ENCODE measurements at places on chromosomes 7 and 10.

DNA sequence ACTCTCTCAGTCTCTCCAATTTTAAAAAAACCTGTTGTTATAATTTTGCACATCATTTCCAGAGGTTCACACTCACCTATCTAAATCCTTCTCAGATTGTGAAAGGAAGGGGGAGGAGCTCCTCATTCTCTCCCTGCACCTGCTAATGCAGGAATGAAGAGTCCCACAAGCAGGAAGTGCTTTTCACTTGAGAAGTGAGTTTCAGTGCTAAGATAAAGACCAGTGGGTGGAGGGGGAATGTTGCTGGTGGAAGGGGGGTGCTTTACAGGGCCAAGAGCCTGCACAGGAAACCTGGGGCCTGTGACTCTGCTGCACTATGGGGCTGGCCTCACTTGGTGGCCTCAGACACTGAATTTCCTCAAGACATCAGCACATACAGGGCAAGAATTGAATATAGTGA lies 176.4 kb downstream of the PTPN20 start:
- no peak for DNase-seq

GRCh38 chr7:109476409-109476808 lies 906.7 kb downstream of the DNAJB9 start:
- DNase-seq, result peak; percentile 87

DNA sequence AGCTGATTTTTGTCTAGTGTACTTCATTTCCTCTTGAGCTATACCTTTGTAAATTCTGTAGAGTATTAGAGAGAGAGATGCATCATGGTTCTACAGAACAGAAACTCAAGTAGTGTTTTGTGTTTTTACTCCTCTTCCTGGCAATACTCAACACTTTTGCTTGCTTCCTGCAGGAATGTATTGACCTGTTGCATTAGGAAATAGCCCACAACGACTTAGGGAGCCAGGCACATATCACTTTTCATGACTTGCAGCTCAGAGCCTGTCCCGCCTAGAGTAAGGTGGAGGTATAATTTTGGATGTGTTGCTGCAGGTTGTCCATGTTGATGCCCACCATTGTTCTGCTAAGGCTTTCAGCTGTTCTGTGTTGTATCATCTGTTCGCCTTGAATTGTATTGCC lies 216.3 kb downstream of the SDK1 start:
- DNase-seq, result no peak

GRCh38 chr10:103060575-103060974 lies 132.5 kb downstream of the NT5C2 start:
- no peak for DNase-seq

DNA sequence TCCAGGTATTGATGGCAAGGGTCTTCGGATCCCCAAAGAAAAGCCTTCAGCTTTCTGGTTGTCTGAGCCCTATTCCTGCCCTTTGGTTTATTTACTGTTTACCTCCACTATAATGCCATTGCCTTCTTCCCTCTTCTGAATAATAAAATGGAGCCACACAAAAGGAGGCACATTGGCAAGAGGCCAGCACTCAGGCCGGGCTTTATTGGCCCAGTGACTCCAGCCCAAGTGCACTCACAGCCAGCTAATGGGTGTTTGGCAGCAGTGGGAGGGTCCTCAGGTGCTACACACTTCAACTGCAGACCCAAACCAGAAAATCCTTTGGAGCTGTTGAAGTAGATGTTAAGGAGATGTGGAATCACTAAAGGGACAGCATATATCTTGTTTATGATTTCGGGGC lies 336.0 kb downstream of the PLXNA4 start:
- DNase-seq, result peak; percentile 79

- no peak for DNase-seq
Measured at GRCh38 chr7:27104341-27105058, 2.0 kb upstream of the HOXA2 start.

DNA sequence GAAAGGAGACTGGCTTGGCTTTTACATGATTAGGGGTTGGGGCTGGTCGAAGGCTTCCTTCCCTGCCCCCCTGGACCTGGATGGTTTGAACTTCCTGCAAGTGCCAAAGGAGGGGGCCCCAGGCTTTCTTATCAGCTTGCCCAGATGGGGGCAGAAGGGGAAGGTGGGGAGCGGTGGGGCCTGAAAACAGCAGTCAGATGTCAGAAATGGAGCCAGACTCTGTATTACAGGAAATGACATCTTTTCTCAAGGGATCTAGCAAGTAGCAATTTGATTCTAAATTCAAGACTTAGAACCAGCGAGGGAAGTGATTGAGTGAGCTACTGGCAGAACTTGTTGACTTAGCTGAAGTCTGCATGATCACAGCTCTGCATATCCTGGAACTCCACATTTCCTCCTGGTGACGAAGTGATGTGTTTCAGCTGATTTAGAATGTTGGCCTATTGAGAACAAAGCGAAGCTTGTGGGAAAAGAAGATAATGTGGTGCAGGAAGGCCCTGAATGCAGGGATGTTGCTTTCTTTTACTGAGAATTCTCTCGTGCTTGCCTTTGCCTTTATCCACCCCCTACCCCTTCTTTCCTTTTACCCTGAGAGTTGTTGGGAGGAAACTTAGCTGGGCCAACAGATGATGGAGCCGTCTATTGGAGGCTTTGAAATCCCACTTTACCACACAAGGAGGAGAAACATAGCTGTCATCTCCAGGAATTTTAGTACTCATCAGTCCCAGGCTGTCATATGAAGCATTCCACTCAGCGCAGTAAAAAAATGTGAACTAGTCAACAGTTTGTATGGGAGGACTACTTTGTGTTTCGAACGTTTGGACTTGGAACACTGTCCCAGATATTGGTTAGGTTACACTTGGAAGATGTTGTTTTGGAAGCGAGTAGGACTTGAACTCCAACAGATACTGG lies 43.2 kb downstream of the CCNY start:
- no peak for DNase-seq

DNA sequence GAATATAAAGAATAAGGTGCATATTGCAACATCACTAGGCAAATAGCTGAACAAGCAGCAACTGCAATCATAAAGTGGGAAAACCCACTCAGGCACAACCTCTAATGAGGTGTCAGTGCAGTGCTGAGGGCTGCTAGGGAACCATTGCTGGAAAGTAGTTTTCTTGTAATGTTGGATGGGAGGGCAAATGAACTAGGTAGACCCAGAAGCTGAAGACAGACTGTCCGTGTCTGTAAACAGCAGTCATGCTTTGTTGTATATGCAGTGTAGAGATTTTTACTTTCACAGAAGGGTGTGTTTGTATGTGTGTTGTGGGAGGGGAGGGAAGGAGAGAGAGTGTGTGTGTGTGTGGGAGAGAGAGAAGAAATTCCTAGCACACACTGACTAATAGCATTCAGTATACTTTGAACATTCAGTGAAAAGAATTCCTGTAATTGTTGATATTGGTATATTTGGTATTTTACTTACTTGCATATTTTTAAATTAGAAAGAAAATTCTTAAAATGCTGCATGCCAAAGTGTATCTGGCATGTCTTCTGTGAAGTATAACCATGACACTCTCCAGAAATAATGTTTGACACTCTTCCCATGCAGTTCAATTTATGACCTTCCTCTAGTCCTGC lies 28.8 kb downstream of the ITGB8 start:
- no peak for DNase-seq

DNA sequence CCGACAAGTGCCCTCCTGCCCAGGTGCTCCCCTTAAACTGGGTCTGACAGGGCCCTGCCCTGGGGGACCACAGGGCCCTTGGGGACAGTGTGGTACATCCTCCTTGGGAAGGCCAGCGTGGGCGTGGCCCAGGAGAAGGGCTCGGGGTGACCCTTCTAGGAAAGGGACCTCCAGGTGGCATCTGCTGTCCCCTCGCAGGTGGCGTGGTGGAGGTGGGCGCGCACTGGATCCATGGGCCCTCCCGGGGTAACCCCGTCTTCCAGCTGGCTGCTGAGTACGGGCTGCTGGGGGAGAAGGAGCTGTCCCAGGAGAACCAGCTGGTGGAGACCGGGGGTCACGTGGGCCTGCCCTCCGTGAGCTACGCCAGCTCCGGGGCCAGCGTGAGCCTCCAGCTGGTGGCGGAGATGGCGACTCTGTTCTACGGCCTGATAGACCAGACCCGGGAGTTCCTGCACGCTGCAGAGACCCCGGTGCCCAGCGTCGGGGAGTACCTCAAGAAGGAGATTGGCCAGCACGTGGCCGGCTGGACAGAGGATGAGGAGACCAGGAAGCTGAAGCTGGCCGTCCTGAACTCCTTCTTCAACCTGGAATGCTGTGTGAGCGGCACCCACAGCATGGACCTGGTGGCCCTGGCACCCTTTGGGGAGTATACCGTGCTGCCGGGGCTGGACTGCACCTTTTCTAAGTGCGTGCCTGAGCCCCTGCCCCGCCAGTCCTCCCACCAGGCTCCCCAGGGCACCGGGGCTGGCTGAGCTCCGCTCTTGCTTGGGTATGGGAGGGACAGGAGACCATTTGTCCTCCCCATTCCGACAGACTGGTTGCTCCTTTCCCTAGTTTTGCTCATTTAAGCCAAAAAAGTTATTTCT lies 972 bp downstream of the PAOX start:
- DNase-seq, result no peak

DNA sequence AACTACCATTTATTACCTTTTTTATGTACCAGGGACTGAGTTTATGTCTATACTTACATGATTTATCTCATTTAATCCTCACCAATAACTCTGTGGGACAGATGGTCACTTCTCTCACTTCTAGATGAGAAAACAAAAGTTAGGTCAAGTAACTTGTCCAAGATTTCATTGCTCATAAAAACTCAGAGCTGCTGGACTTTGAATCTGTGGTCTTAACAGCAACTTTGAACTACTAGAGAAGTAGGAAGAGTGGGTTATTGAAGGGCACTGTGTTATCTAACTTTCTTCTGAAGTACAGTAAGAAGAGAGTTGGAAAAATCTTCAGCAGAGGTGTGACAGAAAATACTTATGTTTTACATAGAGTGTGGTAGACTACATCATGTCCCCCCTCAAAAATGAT lies 214.2 kb upstream of the BMPER start:
- DNase-seq, result no peak

GRCh38 chr7:148286150-148286549 lies 304.4 kb upstream of the C7orf33 start:
- DNase-seq, result no peak

GRCh38 chr10:48234787-48235186 lies 39.7 kb downstream of the FRMPD2 start:
- no peak for DNase-seq

GRCh38 chr10:132945125-132945893 lies 2.9 kb upstream of the CFAP46 start:
- DNase-seq, result no peak

DNA sequence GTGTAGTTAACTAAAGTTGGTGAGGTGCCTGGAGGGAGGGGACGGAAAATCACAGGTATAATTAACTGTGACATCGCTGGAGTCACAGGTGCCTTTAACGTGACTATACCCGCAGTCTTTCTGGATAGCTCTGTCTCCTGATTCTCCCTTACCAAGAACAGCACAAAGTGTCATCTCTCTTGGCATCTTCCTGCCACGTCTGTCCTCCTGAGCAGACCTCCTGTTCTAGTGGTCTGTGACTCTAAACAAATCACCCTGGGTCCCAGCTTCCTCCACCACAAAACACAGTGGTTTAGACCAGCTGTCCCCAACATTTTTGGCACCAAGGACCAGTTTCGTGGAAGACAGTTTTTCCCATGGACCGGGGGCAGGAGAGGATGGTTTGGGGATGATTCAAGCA lies 90.5 kb downstream of the CALN1 start:
- DNase-seq, result no peak

- no peak for DNase-seq
Measured at GRCh38 chr10:123883673-123884320, 7.8 kb downstream of the CPXM2 start.

- no peak for DNase-seq
Measured at GRCh38 chr10:16481052-16481728, 40.5 kb downstream of the C1QL3 start.

DNA sequence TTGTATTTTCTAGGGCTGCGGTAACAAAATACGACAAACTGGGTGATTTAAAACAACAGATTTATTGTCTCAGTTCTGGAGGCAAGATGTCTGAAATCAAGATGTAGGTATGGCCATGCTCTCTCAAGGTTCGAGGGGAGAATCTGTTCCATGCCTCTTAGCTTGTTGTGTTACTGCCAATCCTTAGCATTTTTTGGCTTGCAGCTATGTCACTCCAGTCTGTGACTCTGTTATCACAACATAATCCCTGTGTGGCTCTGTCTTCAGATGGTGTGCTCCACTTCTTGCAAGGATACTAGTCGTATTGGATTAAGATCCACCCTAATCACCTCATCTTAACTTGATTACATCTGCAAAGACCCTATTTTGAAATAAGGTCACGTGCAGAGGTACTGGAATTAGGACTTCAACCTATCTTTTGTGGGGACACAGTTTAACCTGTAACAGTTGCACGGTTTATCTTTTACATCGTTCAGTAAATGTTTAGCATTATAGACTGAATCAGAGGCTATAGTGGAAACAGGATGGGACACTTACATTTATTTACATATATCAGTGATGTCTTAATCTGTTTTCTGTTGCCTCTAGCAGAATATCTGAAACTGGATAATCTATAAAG lies 3.1 kb downstream of the C1GALT1 start:
- no peak for DNase-seq

DNA sequence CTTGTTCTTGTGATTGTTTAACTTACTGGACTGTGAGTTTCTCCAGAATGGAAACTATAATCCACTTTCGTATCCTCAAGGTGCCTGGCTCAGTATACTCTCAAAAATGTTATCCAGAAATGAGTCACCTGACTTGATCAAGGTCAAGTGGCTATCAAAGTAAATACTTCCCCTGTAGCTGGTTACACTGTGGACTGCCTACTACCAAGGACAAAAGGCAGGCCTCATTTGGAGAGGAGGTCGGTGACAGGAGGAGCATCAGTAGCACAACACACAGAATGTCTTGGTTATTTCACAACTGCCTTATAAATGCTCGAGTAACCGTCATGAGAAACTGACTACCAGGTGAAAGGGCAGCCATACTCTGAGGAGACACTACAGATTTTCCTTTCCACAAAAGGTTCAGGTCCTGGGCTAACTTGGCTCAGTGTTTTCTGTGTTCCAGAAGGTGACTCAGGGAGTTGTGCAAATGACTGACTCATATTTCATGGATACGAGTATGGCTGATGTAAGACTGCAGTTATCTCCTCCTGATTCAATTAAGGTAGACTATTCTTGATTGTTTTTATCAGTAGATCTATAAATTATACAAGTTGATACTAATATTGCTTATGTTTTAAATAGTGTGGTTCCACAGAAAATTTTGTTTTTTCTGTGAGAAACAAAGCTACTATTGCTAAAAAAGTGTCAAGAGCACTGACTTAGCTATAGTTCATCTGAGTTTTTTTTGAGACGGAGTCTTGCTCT lies 4.2 kb upstream of the CCNY start:
- DNase-seq, result no peak
